Stimulated activated CD8-positive, alpha-beta memory T cell treated with anti-CD3 and anti-CD28 coated beads, Interleukin-7, amount 100 ng/mL, for 48 hours (primary cell): ENCODE measurements at places on chromosomes 16 and 17.

DNA sequence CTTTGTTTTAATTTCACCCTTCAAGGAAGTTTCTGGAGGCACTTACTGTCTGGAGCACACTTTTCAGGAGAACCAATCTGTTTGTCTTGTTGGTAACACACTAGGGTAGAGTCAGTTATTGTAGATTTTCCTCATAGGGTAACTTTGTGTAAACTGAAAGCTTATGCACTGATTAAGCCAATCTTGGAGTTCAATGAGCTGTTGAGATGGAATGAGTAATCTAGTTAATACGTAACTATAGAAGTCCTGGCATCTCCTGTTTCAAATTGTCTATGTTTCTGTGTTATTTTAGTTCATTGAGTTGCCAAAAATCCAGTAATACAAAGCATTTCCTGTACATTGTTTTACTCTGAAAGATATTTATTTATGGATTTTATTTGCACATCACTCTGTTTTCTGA, 111.6 kb upstream of the HAS3 start:
- no peak for DNase-seq

DNA sequence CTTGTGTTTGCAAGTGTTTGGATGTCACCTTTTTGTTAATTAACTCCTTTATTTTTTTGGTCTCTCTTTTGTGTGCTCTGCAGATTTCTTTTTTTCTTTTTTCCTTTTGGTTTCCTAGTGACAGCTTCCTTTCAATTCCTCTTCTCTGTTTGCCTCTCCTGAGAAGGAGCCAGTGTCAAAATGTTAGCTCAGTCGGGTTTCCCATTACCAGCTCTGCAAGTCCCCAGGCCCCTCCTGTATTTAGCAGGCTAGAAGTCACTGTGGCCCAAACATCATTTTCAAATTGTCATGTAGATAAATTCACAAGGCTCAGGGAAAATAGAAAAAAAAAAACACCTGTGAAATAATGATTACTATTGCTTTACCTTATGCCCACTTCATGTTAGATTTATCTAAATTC, 1621.6 kb downstream of the CDH8 start:
- no peak for DNase-seq

DNA sequence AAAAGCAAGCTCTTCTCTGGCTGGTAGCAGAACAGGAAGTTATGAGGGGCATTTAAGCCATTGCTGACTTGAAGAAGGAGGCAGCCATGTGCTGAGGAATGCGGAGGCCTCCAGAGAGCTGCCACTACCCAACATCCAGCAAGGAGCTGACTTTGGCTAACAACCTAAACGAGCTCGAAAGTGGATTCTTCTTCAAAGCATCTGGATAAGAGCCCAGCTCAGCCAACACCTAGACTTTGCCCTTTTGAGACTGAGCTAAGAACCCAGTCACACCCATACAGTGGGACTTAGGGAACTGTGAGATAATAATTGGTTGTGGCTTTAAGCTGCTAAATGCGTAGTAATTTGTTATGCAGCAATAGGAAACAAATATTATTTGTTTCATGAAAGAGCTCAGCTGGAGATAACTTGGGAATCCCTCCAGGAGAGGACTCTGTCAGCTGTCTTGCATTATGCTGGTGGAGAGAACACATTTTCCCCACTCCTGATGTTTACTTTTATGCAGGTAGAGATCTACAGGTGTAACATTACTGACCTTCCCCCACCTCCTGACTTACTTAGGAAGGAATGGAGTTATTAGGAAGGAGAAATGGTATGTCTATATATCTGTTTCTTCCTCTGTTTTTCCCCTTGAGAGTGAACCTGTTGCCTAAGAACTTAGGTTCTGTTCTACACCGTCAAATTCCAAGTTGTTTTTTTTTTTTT, 52.7 kb upstream of the ZNF629 start:
- DNase-seq = no peak

DNA sequence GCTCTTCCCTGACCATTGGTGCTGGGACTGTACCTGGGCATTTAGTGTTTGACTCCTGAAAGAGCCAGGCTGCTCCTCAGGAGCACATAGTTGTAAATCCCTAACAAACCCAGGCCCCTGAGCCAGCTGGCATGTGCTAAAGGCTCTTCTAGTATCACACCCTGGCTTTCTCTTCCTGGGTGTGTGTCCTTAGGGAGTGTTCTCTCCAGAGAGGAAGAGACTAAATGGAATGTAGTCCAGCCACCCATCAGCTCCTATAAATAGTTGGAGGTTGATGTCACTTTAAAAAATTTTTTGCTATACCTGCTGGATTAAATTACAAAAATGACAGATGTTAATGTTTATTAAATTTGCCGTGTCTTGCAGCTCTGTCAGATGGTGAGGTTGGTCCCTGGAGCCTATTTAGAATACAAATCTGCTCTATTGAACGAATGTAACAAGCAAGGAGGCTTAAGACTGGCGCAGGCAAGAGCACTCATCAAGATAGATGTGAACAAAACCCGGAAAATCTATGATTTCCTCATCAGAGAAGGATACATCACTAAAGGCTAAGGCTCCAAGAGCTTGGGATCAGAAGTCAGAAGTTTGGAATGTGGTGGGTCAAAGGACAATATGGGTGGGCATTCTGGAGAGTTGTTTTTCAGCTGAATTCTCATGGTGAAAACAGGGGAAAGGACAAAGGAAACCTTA, 13.1 kb upstream of the DUSP14 start:
- DNase-seq = no peak

DNA sequence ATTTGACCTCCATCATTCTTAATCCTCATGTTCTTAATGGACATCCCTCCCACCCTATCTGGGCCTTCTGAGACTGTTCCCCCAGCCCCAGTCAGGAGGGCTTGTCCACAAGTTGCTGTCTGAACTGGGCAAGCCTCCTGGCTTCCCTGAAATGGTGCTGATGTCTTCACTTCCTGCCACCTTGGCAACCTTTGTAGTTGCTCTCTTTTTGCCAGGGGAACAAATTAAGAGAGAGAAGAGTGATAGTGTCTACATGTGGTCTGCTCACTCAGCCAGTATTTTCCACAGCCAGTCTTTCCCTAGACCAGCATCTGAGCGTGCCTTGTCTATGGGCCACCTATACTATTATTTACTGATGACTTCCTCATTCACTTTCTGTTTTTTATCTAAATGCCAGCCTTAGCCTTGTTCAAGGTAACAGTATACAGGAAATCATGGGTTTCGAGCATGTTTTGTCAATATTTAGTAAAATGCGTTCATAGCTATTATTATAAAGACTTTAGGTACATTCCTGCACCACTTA, 710.1 kb downstream of the MAF start:
- no peak for DNase-seq
